ENCODE measurements at places on chromosomes 6 and 20. TPM values are rescaled to one million over a fixed set of nuclear protein-coding genes. Genes with fewer than 3 reads are reported as not detected.

DNA sequence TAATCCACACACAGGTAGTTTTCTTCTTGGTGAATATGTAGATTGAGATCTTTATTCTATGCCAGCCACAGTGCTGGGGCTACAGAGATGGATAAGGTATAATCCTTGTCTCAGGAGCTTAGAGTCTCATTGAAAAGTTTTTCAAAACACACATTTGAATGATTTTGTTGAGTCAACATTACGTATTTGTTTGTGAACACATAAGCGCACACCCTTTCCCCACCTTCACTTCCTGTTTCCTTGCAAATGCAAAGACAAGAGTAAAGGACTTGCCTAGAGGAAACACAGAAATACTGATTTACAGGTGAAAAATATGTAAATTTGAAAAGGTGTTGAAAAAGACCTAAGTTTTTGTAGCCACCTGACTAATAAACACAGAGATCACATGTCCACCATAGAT is 27.8 kb downstream of the VAPB start:
- H3K27me3 ChIP-seq: no peaks in the 10 kb centered on the region
- H3K27ac ChIP-seq: no peak overlapping the region
- no peak overlapping the region for H3K4me3 ChIP-seq
- no peak for DNase-seq
- no peaks in the 10 kb centered on the region for H3K36me3 ChIP-seq

Gene ITPR3
- 7.7 TPM for total RNA-seq

Gene MBOAT1
- 6.9 TPM for total RNA-seq

Gene CPNE5
- total RNA-seq: 3.8 TPM

DNA sequence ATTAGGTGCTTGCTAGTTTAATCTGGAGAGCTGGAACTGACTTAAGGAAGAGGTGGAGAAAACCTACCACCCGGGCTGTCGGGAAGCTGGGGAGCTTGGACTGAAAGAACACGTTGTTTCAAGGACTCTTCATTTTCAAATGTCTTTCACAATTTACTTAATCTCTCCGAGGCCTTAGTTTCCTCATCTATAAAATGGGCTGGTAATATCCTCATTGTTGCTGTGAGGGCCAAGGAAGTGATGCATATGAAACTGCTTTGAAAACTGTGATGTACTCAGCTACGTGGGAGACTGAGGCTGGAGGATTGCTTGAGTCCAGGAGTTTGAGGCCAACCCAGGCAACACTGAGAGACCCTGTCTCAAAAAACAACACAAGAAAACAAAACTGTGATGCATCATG is 36.7 kb upstream of the NKX2-2 start:
- no peak for DNase-seq
- no peak overlapping the region for H3K27ac ChIP-seq
- H3K4me1 ChIP-seq: no peaks in the 10 kb centered on the region
- H3K4me3 ChIP-seq: no peak overlapping the region
- no peaks in the 10 kb centered on the region for H3K27me3 ChIP-seq

DNA sequence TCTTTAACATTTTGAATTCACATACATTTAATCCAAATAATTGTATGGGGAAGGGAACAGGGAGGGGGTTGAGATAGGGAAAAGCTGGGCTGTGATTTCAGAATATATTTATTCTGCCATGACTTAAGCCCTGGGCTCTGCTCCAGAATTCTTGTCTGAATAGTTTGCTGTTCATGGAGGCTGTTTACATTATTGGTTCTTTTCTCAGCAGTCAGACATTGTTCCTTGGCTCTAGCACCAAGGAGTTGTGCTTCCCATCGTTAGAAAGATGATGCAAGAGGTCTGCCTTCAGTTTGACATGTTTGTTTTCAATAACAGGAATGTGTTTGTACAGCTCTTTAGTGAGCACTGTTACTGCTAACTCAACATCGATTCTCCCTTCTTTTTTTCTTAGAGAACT is 198.8 kb upstream of the CDYL start:
- H3K4me3 ChIP-seq: no peak overlapping the region
- no peak for DNase-seq
- H3K36me3 ChIP-seq: no peaks in the 10 kb centered on the region
- H3K27me3 ChIP-seq: no peaks in the 10 kb centered on the region

DNA sequence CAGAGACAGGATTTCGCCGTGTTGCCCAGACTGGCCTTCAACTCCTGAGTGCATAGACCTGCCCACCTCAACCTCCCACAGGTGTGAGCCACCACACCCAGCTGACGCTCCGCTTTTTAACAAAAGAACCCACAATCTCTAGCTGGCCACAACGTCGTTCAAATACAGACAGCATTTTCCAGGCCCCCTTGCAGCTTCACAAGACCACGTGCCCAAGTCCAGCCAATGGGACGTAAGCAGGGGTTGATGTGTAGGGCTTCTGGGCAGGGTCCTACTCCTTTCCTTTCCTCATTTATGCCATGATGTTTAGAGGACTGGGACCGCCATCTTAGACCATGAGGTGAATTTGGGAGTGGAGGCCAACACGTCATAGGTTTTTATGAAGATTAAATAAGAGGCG is 81.0 kb downstream of the TFAP2C start:
- no peaks in the 10 kb centered on the region for H3K4me1 ChIP-seq
- no peak overlapping the region for H3K4me3 ChIP-seq
- H3K27ac ChIP-seq: no peak overlapping the region
- H3K27me3 ChIP-seq: no peaks in the 10 kb centered on the region
